ENCODE measurements at places on chromosomes 4 and X.

- no peak for DNase-seq
Observed at GRCh38 chrX:75131973-75132627, 24.0 kb downstream of the ABCB7 start.

GRCh38 chr4:77310931-77311330, 153.9 kb downstream of the CCNG2 start:
- DNase-seq = no peak

DNA sequence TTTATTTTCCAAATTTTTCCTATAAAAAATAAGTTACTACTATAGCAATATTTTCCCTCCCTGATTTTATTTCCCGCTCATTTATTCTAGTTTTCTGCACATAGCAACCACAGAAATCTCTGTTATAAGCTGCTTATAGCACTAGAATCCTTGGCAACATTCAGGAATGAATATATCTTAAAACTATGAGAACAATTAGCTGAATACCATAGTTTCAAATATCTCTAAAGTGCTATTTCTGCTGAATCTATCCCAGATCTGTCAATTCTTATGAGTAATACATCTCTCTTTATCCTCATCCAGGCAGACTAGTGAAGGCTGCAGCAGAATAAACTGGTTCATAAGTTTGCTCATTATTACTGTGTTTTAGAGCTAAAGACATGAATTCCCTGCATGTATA, 622.9 kb upstream of the DIPK2B start:
- DNase-seq = no peak

GRCh38 chr4:23034731-23035130, 342.0 kb downstream of the GBA3 start:
- peak; percentile 17 for DNase-seq

DNA sequence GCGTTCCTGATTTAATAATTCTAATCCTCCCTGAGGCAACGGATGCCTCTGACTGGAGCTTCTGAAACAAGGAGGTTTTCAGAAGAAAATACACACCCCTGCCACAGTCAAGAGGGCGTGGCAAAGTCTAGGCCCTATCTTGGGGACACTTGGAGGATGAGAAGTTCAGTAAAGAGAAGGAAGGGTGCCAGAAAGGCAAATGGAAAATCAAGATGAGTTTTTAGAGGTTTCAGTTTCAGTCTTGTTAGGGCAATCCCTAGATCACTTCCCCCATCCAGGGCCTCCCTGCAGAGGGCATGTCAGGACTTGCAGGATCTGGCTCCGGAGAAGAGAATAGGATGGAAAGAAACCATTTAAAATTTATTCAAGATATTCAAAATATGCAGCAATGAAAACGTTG, 28.5 kb upstream of the FGF2 start:
- DNase-seq = peak; percentile 92

- DNase-seq = peak; percentile 80
Observed at GRCh38 chrX:132217203-132218073, 1.8 kb downstream of the RAP2C start.

GRCh38 chr4:7034262-7035081, 8.7 kb upstream of the TADA2B start:
- DNase-seq = peak; percentile 78

GRCh38 chr4:64784125-64784524, 374.9 kb upstream of the TECRL start:
- peak; percentile 86 for DNase-seq

DNA sequence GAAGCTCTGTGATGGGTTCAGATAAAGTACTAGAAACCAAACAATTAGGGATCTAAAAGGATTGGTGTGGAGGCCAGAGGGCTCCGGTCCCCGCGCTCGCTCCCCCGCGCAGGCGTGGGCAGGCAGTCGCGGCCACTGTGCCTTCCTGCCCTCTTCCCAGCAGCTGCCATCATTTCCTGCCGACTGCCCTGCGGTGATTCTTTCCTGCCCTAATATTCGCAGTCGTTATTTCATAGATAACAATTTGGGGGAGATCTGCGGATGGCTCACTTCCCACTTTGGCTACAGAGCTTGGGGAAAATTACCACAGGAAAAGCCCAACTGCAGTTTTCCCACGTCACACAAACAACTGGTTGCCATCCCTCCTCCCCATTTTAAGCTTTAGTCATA, 2.2 kb downstream of the GRIA2 start:
- DNase-seq = no peak

GRCh38 chr4:22814906-22815305, 122.2 kb downstream of the GBA3 start:
- no peak for DNase-seq

DNA sequence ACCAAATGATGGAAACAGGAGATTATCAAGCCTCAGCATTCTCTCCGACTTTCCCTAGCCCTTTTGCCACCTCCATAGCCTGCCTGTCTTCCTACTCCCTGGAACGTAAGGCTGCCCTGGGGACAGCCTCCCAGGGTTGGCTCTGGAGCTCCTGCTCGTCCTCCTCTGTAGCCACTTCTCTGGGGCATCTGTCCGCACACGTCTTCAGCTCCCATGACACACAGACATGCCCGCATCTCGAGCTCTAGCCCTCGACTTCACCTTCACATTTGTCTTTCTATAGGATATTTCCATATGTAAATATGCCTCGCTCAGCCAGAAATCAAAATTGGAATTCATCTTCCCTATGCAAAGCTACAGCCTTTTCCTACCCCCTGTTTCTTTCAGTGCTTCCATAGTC, 67.7 kb downstream of the TSC22D3 start:
- DNase-seq = no peak

Measured in astrocyte of the spinal cord (primary cell).